GM12892 (cell line): ENCODE measurements at places on chromosomes 3 and 15.

DNA sequence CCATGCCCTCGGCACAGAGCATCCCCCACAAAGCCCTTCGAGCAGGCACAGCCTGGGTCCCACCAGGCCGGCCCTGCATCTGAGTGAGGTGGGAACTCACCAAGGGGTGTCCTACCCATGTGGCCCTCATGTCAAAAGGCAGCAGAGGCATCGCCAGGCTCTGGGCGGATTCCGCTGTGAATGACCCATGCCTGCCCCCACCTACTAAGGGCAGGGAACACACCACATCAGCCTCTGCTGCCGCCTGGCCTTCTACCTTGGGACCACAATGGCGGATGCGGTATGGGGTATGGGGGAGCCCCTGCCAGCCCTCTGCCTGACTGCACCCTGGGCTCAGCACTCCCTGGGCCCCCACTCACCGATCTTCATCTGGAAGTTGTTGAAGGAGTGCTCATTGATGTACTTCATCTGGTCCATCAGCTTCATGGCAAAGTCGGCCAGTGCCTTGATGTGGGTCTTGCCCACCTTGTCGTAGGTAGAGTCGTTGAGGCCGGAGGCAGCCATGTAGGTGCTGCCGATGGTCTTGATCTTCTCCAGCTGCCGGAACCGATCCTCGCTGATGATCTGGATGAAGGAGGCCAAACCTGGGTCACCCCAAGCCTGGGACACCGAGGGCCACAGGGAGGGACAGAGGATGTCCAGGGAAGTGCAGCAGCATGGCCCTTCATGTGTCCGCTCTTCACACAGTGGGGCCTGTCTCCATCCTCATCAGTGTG, 87.8 kb downstream of the SEC22A start:
- no peak for DNase-seq

GRCh38 chr3:19881036-19881435, 53.0 kb downstream of the EFHB start:
- no peak for DNase-seq

DNA sequence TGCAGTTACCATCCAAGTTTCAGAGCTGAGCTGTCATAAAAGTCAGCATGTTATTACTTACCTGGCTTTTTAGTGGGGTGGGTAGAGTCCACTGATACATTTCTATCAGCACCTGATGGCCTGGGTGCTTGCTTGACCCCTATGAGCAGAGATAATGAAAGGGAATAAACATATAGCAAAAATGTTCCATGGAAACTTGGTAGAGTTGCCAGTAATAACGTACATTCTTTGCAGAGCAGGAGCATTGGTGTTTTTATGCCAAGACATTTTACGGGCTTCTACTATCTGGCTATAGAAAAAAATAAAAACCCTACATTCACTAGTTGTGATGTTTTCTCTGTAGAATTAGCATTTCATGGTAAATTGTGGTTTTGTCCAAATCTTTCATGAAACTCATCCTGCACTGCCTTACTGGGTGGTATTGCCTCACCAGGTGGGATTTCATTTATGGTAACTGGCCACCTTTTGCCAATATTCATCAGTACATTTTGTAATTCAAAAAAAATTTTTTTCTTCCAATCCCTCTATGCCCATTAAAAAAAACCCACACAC, 70.9 kb downstream of the TFG start:
- no peak for DNase-seq

DNA sequence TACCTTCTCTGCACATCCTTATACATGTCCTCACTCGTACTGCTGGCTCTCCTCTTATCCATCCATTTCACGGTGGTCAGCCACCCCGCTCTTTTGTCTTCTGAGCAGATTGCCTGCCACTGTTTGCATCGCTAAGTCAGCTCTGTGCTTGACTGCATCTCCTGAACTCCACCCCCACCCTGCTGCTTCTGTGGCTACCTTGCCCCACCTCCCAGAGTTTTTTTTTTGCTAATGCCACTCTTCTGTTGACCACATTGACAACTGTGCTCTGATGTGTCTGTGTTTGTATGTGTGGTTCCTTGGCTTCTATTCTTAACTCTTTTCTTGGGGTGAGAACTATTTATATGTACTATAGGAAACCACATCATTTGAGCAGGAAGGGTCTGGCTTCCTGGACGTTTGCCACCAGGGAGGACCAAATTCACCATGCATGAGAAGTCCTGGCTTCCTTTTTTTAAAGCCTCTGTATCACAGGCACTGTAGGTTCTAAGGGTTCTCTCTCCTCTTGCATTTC, 12.8 kb upstream of the MTMR10 start:
- DNase-seq: no peak

DNA sequence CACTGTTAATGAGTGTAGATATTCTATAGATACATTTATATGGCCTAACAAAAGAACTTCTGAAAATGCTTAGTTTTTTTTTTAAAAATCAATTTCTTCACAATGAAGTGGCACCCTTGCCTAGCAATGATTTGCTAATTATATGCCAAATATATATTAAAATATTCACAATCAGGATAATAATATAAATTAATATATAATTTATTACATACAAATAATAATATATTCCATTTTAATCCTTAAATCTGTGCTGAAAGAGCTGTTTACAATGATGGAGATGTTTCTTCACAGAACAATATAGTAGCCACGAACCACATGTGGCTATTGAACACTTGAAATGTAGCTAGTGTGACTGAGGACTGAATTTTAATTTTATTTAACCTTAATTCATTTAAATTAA, 648.4 kb upstream of the GBE1 start:
- DNase-seq: no peak

GRCh38 chr3:188342991-188343732, 189.2 kb downstream of the LPP start:
- no peak for DNase-seq

DNA sequence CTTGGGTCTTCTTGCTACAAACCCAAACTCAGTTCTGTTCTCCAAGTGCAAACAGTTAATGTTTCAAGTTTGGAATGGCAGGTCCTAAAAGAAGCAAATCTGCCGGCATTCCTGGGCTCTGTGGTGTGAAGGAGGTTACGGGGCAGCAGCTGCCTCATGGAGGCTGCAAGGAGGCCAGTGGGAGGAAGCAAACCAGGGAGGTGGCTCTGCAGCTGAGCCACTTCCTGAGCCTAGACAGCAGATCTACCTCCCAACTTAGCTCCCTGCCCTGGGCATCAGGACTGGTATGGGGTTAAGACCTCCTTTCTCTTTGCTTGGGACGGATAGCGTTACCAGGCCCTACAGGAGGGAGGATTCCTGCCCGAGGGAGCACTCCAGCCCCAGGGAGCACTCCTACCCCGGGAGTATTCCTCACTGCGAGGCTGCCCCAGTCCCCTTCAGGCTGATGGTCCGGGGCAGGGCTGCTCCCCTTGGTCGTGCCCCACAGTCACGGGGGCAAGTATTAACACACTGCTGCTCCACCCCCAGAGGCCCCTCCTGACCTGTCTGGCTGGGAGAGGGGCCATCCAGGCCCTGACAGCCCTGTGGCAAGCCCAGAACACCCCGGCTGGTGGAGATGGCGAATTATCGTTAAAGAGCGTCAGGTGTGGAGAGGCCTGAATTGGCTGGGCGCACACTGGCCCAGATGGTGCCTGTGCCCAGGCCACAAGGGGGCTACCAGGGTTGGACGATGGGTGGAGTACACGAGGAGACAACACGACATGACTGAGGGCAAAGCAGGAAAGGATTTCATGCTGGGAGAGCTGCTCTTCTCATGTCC, 129.9 kb downstream of the ATP10A start:
- DNase-seq: no peak

DNA sequence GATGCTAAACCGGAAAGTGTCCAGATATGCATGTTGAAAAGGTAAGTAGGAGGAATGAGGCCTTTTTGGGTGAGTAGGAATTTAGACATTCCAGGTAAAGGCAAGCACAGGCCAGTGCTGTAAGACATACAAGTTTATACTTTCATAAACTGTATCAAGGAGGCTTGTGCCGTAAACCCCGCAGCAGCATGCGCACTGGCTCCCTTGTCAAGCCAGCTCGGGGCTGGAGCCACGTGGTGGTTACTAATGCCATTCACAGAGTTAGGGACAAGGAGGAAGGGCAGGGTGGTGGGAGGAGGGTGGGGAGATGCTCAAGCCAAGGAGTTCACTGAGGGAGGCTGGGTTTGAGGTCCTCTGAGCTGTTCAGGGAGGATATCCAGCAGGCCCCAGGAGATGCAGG, 35.8 kb downstream of the PLD1 start:
- no peak for DNase-seq

DNA sequence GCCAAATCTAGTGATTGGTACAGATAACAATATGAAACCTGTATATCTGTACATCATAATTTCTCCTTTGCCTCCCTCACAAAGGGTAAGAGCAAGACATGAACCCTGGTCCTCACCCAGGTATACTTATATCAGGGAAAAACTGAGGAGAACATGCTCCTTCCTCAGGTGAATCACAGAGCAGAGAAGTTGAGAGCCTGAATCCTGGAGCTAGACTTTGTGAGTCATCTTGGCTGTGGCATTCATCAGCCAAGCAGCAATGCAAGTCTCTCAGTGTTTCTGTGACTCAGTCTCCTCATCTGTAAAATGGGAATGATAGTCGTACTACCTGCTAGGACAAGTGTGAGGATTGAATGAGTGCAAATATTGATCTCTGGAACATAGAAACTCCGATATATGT, 165.7 kb upstream of the ADAMTS9 start:
- no peak for DNase-seq

DNA sequence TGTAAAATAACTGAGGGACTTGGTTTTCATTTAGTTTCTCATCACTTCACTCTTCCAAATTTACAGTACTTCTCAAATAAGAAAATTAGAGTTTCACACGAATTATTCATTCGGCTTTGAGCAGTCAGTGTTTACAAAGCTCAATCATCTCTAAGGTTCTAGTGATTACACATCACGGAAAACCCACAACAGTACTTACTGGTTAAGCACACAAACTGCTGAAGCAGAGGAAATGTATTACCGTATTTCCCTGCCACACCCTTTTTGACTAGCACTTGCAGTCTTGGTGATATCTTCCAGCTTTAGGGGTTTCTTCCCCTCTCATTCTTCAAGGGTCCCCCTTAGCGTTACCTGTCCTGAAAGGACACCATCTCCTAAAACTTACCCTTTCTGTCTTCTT, 164.8 kb upstream of the CDIN1 start:
- no peak for DNase-seq
